ENCODE measurements at places on chromosomes 16 and 17.

DNA sequence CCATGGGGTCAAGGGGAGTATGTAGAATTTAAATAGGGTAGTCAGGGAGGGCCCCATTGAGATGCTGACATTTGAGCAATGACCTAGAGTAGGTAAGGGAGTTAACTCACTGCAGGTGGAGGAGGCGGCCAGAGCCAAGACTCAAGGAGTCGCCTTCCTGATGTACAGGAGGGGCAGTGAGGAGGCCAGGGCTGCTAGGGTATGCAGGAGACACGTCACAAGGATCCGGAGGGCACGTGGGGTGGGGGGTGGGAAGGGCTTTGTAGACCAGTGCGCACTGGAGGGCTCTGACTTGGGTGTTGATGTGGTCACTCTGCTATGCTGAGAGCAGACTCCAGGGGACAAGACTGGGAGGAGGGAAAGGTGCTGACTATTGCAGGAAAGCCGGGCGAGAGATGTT lies 37.5 kb downstream of the SPECC1 start:
- no peak for DNase-seq

GRCh38 chr16:86951831-86952598 lies 365.2 kb downstream of the C16orf95 start:
- DNase-seq, result peak; percentile 94

GRCh38 chr16:13419589-13419988 lies 500.4 kb upstream of the ERCC4 start:
- no peak for DNase-seq

GRCh38 chr17:78176548-78177025 lies 8.2 kb downstream of the SYNGR2 start:
- DNase-seq, result peak; percentile 5

DNA sequence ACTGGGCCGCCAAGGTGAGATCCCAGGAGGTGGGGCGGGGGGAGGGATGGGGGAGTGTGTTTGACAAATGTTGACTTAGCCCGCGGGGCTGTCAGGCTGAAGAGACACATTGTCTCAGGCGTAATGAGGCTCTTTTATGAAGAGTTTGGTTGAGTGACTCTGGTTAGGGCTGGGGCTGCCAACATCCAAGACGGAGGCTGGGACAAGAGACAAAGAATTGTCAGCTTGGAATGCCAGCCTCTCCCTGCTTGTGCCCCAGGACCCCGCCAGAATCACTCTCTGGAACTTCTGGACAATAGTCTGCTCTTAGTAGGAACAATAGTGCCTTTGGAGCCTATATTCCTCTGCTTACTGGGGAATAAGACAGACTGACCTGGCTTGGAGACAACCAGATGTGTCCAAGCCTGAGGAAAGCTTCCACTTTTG lies 24.0 kb downstream of the PCTP start:
- no peak for DNase-seq

DNA sequence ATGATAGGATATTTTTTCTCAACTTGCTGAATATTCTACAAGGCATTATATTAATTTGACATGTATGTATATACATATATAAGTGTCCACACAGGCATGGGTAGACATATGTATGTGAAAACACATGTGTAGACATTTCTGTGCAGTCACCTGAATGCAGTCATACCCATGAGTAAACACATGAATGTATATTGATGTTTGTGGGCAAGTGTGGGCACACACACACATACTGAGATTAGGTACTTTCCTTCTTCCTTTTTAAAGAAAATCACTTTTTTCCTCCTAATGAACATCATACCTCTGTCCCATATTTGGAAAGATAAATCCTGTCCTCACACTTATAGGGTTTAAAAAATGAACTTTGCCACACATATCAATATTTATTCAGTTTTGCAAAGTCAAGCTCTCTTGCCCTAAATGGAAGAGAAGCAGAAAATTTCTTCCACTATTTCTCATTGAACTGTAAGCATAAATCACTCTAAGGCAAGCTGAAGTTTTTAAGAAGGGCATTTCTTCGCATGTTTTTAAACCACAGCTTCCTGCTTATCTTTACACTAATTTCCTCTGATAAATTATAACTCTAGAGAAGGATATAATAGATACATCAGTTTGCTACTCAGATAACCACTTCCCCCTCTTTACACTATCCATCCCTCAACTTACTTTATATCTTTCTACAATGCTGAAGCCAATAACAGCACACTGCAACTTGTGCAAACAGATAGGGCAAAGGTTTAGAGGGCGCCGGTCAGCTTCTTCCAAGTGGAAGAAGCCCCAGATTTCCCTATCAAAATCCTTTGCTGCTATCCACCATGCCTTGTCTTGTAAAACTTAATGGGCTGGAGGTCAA lies 49.6 kb upstream of the LRRC37A3 start:
- no peak for DNase-seq

- no peak for DNase-seq
Measured at GRCh38 chr16:80804526-80805383, at the start of gene CDYL2. Gene CDYL2, minus strand, starts transcription at chr16:80804598. Its CDS starts 425 bp downstream, at chr16:80804173.

Data from amniotic stem cell (primary cell).